Transverse colon (tissue), 4 donors: ENCODE measurements at places on chromosomes 2 and 18. TPM values are rescaled to one million over a fixed set of nuclear protein-coding genes. Genes with fewer than 3 reads are reported as not detected.

MAB21L4 gene
- total RNA-seq: 11.6 TPM

COLEC12 gene
- total RNA-seq: 3.8 TPM

CNGA3 gene
- total RNA-seq: 0.40 TPM

DCDC2C gene
- not detected for total RNA-seq

GCKR gene
- total RNA-seq: not detected

LIMS3 gene
- 0.48 TPM for total RNA-seq

ANKRD23 gene
- 4.1 TPM for total RNA-seq

ACMSD gene
- total RNA-seq: not detected

MC5R gene
- not detected for total RNA-seq

MATN3 gene
- total RNA-seq: 0.16 TPM

CAPN14 gene
- total RNA-seq: 0.14 TPM

KRCC1 gene
- total RNA-seq: 40.6 TPM

LCT gene
- total RNA-seq: not detected

- H3K36me3 ChIP-seq: no peaks in the 10 kb centered on the region
- no peak overlapping the region for H3K4me3 ChIP-seq
- H3K27ac ChIP-seq: no peak overlapping the region
- no peaks in the 10 kb centered on the region for H3K27me3 ChIP-seq
- no peaks in the 10 kb centered on the region for H3K4me1 ChIP-seq
- DNase-seq: no peak
Measured at GRCh38 chr2:18777250-18777812, 188.0 kb upstream of the NT5C1B start.

GRCh38 chr18:75106746-75107145 lies 102.2 kb downstream of the PTGR3 start:
- no peaks in the 10 kb centered on the region for H3K36me3 ChIP-seq
- no peak for DNase-seq
- H3K27me3 ChIP-seq: no peaks in the 10 kb centered on the region
- H3K4me1 ChIP-seq: no peaks in the 10 kb centered on the region
- H3K27ac ChIP-seq: no peak overlapping the region
- no peak overlapping the region for H3K4me3 ChIP-seq

DNA sequence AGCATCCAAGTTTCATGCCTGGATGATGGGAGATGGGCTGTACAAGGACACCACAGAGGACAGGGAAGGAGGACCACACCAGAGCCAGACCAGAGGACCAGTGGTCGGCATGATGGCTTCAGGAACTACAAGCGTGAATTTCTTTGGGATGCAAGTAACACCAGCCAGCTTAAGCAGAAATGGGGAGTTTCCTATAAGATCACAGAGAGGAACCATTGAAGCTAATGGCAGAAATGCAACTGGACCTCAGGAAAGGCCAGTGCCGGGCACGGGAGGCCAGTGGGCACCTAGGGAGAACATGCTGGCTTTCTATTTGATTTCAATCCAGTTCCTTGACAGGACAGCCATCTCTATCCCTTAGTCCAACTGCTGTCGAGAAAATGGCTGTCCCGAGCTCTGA lies 145.4 kb downstream of the SH3BP4 start:
- H3K27ac ChIP-seq: no peak overlapping the region
- H3K4me3 ChIP-seq: no peak overlapping the region
- DNase-seq: no peak
- peaks cover 7% of the 10 kb centered on the region for H3K27me3 ChIP-seq
- H3K36me3 ChIP-seq: no peaks in the 10 kb centered on the region

GRCh38 chr2:79874015-79874414 lies 361.2 kb downstream of the CTNNA2 start:
- no peak overlapping the region for H3K27ac ChIP-seq
- H3K4me1 ChIP-seq: no peaks in the 10 kb centered on the region
- H3K36me3 ChIP-seq: no peaks in the 10 kb centered on the region
- H3K27me3 ChIP-seq: peaks cover under 1% of the 10 kb centered on the region
- no peak overlapping the region for H3K4me3 ChIP-seq

DNA sequence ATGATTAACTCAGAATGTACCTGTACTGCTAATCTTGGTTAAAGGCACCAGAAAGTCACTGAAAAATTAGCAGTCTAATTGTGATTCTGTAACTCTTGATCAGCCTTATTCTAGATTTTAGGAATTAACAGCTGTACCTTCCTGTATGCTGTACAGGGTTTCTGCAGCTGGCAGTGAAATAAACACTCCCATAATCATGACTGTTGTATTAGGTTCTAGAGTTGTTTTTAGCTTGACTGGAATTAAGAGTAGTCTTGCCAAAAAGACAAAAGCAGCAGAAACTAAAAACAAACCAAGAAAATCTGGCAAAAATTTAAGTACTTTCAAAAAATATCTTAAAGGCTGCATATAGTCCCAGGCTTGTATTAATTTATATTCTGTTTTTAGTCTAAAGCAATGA lies 103.5 kb downstream of the SOS1 start:
- no peaks in the 10 kb centered on the region for H3K27me3 ChIP-seq
- DNase-seq: no peak
- no peak overlapping the region for H3K4me3 ChIP-seq
- no peak overlapping the region for H3K27ac ChIP-seq
- no peaks in the 10 kb centered on the region for H3K36me3 ChIP-seq
- peaks cover 10% of the 10 kb centered on the region for H3K4me1 ChIP-seq

DNA sequence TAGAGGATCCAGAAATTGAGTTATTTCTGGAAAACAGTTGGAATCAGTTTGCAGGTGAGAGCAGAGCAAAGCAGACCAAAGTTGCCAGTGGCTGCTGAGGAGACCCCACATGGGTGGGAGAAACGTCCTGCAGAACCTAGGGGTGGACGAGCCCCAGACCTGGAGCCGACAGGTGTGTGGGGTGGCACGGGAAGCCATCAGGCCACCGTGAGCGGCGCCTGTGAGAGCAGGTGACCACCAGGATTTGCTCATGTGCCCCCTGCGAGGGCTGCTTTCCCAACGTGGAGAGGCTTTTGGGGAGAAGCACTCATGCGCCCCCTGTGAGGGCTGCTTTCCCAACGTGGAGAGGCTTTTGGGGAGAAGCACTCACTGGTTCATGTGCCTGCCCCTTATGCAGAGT lies 116.8 kb upstream of the NFATC1 start:
- H3K27me3 ChIP-seq: no peaks in the 10 kb centered on the region
- H3K36me3 ChIP-seq: no peaks in the 10 kb centered on the region
- DNase-seq: no peak
- H3K4me1 ChIP-seq: no peaks in the 10 kb centered on the region
- H3K4me3 ChIP-seq: no peak overlapping the region

DNA sequence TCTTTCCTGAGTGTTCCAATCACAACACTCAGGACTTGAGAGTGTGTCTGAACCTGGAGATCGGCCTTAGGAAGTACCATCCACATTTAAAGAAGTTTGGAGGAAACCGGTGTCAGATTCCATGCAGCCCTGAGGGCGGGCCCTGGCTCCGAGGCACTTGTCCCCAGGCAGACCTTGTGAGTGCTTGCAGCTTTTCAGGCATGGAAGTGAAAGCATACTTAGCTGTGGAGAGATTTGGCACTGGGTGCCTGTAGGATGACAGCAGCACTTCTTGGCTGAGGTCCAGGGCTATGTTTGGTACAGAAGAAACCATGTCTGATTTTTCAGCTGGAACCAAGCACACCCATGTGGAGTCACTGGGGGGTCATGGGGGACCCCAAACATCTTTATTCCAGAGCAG lies 230.8 kb downstream of the SEPTIN10 start:
- no peak overlapping the region for H3K27ac ChIP-seq
- peaks cover 4% of the 10 kb centered on the region for H3K4me1 ChIP-seq
- H3K4me3 ChIP-seq: no peak overlapping the region
- no peaks in the 10 kb centered on the region for H3K27me3 ChIP-seq
- peak; percentile 17 for DNase-seq

- no peaks in the 10 kb centered on the region for H3K27me3 ChIP-seq
- no peaks in the 10 kb centered on the region for H3K4me1 ChIP-seq
- DNase-seq: no peak
- no peaks in the 10 kb centered on the region for H3K36me3 ChIP-seq
- H3K4me3 ChIP-seq: no peak overlapping the region
- no peak overlapping the region for H3K27ac ChIP-seq
Measured at GRCh38 chr2:118945881-118946280, 3.9 kb downstream of the MARCO start.

- H3K4me3 ChIP-seq: no peak overlapping the region
- DNase-seq: no peak
- no peak overlapping the region for H3K27ac ChIP-seq
- no peaks in the 10 kb centered on the region for H3K36me3 ChIP-seq
Measured at GRCh38 chr2:88458633-88459032, 6.1 kb upstream of the FOXI3 start.

- no peaks in the 10 kb centered on the region for H3K36me3 ChIP-seq
- H3K4me3 ChIP-seq: no peak overlapping the region
- no peak for DNase-seq
- H3K4me1 ChIP-seq: peaks cover 16% of the 10 kb centered on the region
Measured at GRCh38 chr2:180559771-180560170, 420.6 kb upstream of the UBE2E3 start.

GRCh38 chr2:14621114-14621513 lies 11.4 kb upstream of the LRATD1 start:
- H3K4me3 ChIP-seq: no peak overlapping the region
- H3K27me3 ChIP-seq: no peaks in the 10 kb centered on the region

DNA sequence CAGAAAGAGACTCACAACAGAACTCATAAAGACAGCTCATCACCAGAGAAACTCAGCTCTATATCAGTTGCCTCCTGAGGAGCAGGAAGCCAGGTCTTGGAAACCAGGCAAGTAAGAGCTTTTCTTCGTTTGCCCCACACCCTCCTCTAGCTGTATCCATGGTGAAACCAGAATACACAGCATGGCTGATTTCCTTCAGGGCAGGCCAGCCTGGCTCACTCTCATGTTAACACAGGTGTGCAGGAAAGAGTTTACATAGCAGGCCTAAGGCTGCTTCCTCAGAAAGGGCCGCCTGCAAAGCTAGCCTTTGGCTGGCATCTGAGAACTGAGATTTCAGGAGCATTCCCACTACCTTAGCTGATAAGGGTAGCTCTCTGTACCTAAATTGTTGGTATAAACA lies 65.7 kb downstream of the KLHL14 start:
- no peak for DNase-seq
- no peak overlapping the region for H3K27ac ChIP-seq
- H3K4me3 ChIP-seq: no peak overlapping the region
- H3K36me3 ChIP-seq: no peaks in the 10 kb centered on the region
- H3K4me1 ChIP-seq: no peaks in the 10 kb centered on the region
- H3K27me3 ChIP-seq: no peaks in the 10 kb centered on the region

DNA sequence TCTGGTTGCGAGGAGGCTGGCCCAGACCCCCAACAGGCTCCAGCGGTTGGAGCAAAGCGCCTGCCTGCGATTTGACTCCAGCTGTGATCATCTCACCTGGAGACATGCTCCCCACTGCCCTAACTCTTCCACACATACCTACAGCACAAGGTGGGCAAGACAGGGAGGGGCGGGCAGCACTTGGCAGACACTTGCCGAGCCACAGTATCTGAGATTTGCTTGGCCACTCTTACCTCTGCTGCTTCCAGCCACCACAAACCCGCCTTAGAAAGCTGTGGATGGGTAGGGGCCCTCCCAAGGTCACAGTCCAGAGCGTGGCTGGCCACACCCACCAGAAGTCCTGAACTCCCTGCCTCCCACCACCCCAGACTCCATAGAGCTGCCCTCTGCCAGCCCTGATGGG lies 8.2 kb downstream of the CYP26B1 start:
- H3K36me3 ChIP-seq: no peaks in the 10 kb centered on the region
- no peak overlapping the region for H3K4me3 ChIP-seq
- no peak for DNase-seq
- H3K27me3 ChIP-seq: peaks cover 24% of the 10 kb centered on the region
- peaks cover 38% of the 10 kb centered on the region for H3K4me1 ChIP-seq

GRCh38 chr2:82781176-82781915 lies 1677.7 kb downstream of the SUCLG1 start:
- H3K36me3 ChIP-seq: no peaks in the 10 kb centered on the region
- H3K27me3 ChIP-seq: no peaks in the 10 kb centered on the region
- H3K4me1 ChIP-seq: no peaks in the 10 kb centered on the region
- H3K27ac ChIP-seq: no peak overlapping the region
- no peak for DNase-seq

GRCh38 chr2:43169099-43169945 lies 57.1 kb downstream of the ZFP36L2 start:
- peaks cover 46% of the 10 kb centered on the region for H3K4me1 ChIP-seq
- no peaks in the 10 kb centered on the region for H3K27me3 ChIP-seq
- DNase-seq: peak; percentile 91
- peak overlapping the region; percentile 19 for H3K4me3 ChIP-seq
- H3K36me3 ChIP-seq: no peaks in the 10 kb centered on the region

DNA sequence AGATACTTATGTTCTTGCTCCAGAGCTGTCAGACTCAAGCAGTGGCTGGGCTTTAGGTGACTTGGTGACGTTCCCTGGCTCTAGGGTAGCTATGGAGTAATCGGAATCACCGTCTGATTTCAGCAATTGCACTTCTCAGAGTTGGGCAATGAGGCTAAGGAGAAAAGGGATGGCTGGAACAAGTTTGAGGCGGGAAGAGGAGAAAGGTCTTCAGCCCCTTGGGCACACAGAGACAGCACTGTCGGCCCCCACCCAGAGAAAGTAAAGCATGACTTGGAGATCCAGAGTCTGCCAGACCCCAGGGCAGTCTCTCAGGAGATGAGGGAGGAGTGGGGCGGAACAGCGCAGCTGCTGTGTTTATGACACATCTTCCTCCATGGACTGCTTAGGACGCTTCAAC lies 114.5 kb downstream of the KLHL29 start:
- H3K36me3 ChIP-seq: no peaks in the 10 kb centered on the region
- DNase-seq: no peak
- H3K4me3 ChIP-seq: no peak overlapping the region

DNA sequence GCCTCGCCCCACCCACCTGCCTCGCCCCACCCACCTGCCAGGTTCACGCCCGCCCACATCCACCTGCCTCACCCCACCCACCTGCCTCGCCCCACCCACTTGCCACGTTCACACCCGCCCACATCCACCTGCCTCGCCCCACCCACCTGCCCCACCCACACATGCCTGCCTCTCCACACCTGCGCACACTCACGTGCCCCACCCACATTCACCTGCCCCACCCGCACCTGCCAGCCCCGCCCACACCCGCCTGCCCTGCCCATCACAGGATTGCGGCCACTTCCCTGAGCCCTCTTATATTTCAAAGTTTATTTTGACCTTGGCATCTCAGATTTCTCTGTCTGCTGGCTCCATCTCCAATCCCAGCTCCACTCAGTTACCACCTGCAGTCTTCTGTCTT lies 217.5 kb upstream of the SOX11 start:
- no peaks in the 10 kb centered on the region for H3K36me3 ChIP-seq
- no peak for DNase-seq
- no peaks in the 10 kb centered on the region for H3K27me3 ChIP-seq
- no peaks in the 10 kb centered on the region for H3K4me1 ChIP-seq

- H3K27ac ChIP-seq: no peak overlapping the region
- H3K27me3 ChIP-seq: peaks cover 11% of the 10 kb centered on the region
- DNase-seq: no peak
- no peak overlapping the region for H3K4me3 ChIP-seq
- no peaks in the 10 kb centered on the region for H3K36me3 ChIP-seq
- no peaks in the 10 kb centered on the region for H3K4me1 ChIP-seq
Measured at GRCh38 chr18:50751947-50752346, 67.9 kb downstream of the MRO start.

GRCh38 chr2:191197096-191197495 lies 46.3 kb upstream of the STAT4 start:
- DNase-seq: no peak
- H3K27ac ChIP-seq: no peak overlapping the region
- H3K27me3 ChIP-seq: no peaks in the 10 kb centered on the region
- no peak overlapping the region for H3K4me3 ChIP-seq
